ENCODE measurements at places on chromosomes 11 and 22.

DNA sequence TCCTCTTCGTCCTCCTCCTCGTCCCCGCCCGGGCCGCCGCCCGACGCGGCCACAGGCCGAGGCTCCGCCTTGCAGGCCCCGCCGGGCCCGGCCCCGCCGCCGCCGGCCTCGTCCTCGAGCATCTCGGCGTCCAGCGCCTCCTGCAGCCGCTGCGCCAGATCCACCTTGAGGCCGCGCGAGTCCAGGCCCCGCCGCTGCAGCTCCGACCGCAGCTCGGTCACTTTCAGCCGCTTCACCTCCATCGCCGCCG is 417 bp downstream of the HNRNPUL2 start:
- DNase-seq, result no peak

DNA sequence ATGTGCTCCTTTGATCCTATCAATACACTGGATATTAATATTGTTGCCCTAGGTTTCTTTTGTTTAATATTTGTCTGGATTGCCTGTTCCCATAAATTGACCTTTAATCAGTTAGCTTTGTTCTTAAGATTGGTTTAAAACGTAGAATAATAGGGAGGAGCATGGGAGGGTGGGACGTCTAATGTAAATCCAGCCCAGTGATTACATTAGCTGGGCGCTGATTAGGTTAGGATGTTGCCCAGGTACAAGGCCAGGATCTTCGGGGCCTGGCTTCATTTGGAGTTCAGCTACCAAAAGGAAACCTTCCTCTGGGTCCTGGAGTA is at the start of gene SRSF8:
Gene SRSF8 (plus strand): TSS at position 204 of the 323 bp plus-strand sequence. CDS start 308 bp downstream, outside the sequence.
- DNase-seq, result no peak

DNA sequence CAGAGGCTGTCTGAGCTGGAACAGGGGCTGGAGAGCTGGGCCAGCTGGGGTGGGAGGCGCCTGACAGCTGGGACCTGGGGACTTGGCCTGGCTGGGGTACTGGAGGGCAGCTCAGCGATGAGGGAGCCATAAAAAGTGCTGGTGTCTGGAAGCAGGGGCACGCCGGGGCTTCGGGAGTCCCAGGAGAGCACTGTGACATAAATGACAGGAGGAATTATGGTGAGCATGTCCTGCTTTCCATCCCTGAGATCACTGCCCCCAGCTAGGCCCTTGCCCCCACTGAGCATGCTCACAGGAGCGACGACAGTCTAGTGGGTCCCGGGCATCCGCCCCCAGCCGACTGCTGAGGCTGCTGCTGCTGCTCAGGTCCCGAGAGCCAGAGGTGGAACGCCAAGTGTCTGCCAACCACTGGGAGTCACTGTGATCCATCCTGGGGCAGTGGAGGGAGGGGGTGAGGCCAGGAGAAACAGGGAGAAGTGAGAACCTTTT is 6.2 kb downstream of the ROBO4 start:
- DNase-seq, result no peak

- DNase-seq, result no peak
Measured at GRCh38 chr11:120880498-120881175, 143.3 kb upstream of the TBCEL start.

DNA sequence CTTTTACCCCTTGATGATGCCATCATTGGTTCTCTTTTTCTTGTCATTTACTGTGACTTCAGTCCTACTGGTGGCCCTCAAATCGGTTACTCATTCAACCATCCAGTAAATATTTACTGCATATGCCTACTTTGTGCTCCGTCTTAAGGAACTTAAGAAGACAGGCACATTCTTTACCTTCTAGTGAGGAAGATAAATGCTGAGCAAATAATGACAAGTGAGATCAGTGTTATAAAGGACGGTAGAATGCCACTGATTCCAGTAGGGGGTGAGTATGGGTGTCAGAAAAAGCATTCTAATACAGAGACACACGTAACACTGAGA is 1.6 kb downstream of the ANKRD42 start:
- peak; percentile 35 for DNase-seq

GRCh38 chr22:20406686-20407408 is 12.9 kb downstream of the ZNF74 start:
- DNase-seq, result no peak

- DNase-seq, result no peak
Measured at GRCh38 chr11:68735646-68736045, 15.7 kb downstream of the TESMIN start.
